GM19239 (cell line): ENCODE measurements at places on chromosomes 13 and 19.

DNA sequence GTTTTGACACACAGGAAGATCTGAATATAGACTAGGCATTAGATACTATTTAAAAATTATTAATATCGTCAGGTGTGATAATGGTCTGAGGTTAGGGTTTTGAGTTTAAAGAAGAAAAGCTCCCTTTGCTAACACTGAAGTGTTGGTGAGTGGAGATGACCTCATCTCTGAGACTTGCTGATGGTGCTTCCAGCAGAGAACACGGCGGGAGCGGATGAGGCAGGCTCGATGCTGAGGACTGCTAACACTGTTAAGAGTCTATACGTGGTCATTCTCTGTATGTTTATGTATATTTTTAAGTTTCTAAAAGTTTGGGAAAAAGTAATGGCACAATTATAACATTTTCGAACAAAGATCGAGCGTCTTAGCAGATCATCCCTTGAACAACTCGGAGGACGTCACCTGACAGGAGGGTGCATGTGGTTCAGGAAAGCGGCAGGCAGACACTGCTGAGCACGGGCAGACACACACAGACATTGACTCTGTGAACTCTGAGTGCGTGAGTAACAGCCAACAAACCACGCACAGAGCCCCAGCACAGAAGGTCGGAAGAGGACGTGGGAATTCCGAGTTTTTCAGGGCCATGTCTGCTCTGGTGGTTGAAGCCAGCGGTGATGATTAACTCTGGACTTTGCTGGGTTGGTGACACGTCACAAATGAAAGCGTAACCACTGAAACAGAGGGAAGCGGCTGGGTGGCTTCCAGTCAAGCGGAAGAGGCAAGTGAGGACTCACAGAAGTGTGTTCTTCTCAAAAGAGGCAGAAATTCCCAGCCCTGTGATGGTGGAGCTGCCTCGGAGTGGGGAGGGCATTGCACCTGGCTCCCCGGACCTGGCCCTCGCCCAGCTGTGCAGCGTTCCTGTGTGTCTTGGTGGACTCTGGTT, 91.9 kb upstream of the TEX29 start:
- DNase-seq, result no peak

GRCh38 chr13:30373727-30374126, 48.6 kb upstream of the UBE2L5 start:
- DNase-seq, result no peak

- no peak for DNase-seq
Observed at GRCh38 chr13:110407021-110407420, 99.9 kb downstream of the COL4A2 start.

- DNase-seq, result no peak
Observed at GRCh38 chr19:42038666-42039065, 31.3 kb downstream of the GRIK5 start.

DNA sequence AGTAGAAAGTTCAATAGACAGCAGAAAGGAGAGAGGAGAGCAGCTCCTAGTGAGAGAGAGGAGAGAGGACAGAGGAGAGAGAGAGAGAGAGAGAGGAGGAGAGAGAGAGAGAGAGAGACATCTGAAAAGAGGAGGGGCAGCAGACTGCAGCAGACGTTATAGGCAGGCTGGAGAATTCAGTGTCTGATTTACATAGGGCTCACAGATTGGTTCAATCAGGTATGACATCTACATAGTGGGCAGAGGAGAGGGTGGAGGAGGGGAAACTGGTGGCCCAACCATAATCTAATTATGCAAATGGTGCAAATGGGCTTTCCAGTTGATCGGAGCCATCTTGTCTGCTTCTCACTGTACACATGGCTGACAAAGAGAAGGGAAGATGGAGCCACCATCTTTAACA, 221.3 kb upstream of the TRPC4 start:
- DNase-seq, result no peak

- no peak for DNase-seq
Observed at GRCh38 chr13:80465321-80465720, 124.4 kb upstream of the SPRY2 start.

DNA sequence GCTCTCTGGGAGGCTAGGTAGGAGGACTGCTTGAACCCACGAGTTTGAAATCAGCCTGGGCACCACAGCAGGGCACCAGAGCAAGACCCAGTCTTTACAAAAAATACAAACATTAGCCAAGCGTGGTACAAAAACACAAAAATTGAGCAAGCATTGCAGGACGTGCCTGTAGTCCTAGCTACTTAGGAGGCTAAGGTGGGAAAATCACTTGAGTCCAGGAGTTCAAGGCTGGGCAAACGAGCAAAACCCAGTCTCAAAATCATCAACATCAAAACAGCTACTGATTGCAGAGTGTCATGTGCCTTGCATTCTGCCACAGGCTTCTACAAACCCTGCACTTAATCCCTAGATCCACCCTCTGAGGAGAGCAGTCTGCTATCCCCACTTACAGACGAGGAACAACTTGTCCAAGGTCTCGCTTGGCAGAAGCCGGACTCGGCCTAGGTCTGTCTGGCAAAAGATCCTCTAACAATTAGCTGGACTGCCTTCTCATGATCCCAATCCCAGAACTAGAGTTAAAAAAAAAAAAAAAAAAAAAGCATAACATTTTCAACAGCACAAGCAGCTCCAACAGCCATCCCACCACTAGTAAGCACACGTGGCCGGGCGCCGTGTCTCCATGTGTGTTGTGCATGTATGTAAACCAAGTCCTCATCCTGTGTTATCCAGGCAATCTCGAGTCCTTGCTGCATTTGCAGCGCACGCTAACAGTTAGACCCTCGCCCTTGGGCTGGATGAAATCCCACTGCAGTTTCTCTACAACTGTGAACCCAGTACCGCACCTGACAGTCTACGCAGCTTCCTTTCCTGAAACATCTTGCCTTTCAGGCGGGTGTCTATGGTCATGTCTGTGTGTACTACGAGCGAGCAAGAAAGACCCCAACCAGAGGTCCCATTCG, 2.0 kb downstream of the PPP6R1 start:
- DNase-seq, result no peak
